ENCODE measurements at places on chromosomes 16 and 17. TPM values are rescaled to one million over a fixed set of nuclear protein-coding genes. Genes with fewer than 3 reads are reported as not detected.

- H3K27me3 ChIP-seq = no peaks in the 10 kb centered on the region
- H3K36me3 ChIP-seq = no peaks in the 10 kb centered on the region
- no peak overlapping the region for H3K4me3 ChIP-seq
- no peak for DNase-seq
- H3K27ac ChIP-seq = no peak overlapping the region
Measured at GRCh38 chr16:64428463-64429113, 693.3 kb downstream of the CDH11 start.

Gene NMT1
- 176 TPM for total RNA-seq

- no peaks in the 10 kb centered on the region for H3K36me3 ChIP-seq
- peaks cover 39% of the 10 kb centered on the region for H3K27me3 ChIP-seq
- no peak for DNase-seq
- peak overlapping the region; percentile 74 for H3K4me3 ChIP-seq
- peaks cover 11% of the 10 kb centered on the region for H3K4me1 ChIP-seq
Measured at GRCh38 chr17:76969598-76970172, 101.5 kb downstream of the MGAT5B start.

DNA sequence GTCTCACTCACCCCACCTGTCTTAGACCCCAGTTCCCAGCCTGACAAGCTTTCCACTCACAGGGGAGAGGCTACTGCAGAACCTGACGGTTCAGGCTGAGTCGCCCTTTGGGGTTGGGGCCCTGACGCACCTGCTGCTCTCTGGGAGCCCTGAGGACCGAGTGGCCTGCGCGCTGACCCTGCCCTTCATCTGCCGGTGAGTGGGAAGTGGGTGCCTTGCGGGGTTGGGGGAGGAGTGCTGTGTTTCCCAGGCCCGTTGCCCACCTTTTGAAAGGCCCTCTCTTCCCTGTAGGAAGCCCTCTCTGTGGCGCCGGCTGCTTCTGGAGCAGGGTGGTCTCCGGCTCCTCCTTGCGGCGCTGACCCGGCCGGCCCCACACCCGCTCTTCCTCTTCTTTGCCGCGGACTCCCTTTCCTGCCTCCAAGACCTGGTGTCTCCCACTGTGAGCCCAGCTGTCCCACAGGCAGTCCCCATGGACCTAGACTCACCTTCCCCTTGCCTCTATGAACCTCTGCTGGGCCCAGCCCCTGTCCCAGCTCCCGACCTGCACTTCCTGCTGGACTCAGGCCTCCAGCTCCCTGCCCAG is 6.1 kb upstream of the TGFB1I1 start:
- peaks cover 5% of the 10 kb centered on the region for H3K27me3 ChIP-seq
- DNase-seq = no peak
- H3K36me3 ChIP-seq = peaks cover 21% of the 10 kb centered on the region
- H3K4me3 ChIP-seq = no peak overlapping the region
- no peak overlapping the region for H3K27ac ChIP-seq

Gene CIITA
- total RNA-seq = 6.4 TPM

Gene CD300E
- not detected for total RNA-seq

Gene CHST5
- 0.09 TPM for total RNA-seq

Gene CA7
- 0.28 TPM for total RNA-seq

- H3K36me3 ChIP-seq = no peaks in the 10 kb centered on the region
- H3K27me3 ChIP-seq = peaks cover 9% of the 10 kb centered on the region
- no peak for DNase-seq
- H3K27ac ChIP-seq = no peak overlapping the region
- H3K4me3 ChIP-seq = no peak overlapping the region
Measured at GRCh38 chr17:74049967-74050458, 153.5 kb upstream of the RPL38 start.

- peaks cover 6% of the 10 kb centered on the region for H3K36me3 ChIP-seq
- H3K4me1 ChIP-seq = peaks cover 19% of the 10 kb centered on the region
- DNase-seq = no peak
- H3K4me3 ChIP-seq = no peak overlapping the region
Measured at GRCh38 chr16:17323171-17323570, 147.6 kb downstream of the XYLT1 start.

Gene CRHR1
- not detected for total RNA-seq

All from activated CD4-positive, alpha-beta T cell treated with anti-CD3 and anti-CD28 coated beads, Interleukin-2, amount 10 ng/mL, durations not matched to agents 24 days and 14 days (primary cell).